ENCODE measurements at places on chromosomes 11 and 22.
A peak's percentile ranks its signal among the peaks of the same experiment; 100 is the strongest.

- DNase-seq: no peak
Measured at GRCh38 chr11:72336163-72336562, 92.2 kb upstream of the PHOX2A start.

- DNase-seq: no peak
Measured at GRCh38 chr11:116605543-116606459, 167.0 kb downstream of the BUD13 start.

GRCh38 chr11:23924226-23924625 is 572.6 kb upstream of the LUZP2 start:
- DNase-seq: no peak

GRCh38 chr11:116061322-116061721 is 557.1 kb upstream of the CADM1 start:
- DNase-seq: no peak

DNA sequence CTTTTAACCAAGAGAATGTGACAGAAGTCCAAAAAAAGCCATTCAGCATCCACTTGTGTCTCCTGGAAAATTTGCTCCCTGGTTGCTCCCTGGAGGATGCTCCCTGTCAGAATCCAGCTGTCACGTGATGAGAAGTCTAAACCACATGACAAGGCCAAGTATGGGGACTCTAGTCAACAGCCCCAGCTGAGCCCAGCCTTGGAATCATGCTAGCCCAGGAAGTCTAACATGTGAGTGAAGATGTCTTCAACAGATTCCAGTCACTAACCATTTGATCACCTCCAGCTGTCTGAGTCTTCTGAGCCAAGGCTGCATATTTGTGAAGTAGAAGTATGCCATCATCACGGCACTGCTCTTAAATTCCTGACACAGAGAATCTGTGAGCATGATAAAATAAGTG is 4.2 kb downstream of the OR56B4 start:
- no peak for DNase-seq

- no peak for DNase-seq
Measured at GRCh38 chr11:57936050-57936418, 87.6 kb upstream of the OR9Q1 start.

GRCh38 chr11:15841931-15842740 is 514.2 kb downstream of the SOX6 start:
- no peak for DNase-seq

- DNase-seq: no peak
Measured at GRCh38 chr11:57097149-57097548, 84.6 kb upstream of the LRRC55 start.

GRCh38 chr11:95680169-95680929 is 109.2 kb downstream of the FAM76B start:
- DNase-seq: no peak

- DNase-seq: no peak
Measured at GRCh38 chr11:65067446-65067845, 9.1 kb upstream of the NAALADL1 start.

DNA sequence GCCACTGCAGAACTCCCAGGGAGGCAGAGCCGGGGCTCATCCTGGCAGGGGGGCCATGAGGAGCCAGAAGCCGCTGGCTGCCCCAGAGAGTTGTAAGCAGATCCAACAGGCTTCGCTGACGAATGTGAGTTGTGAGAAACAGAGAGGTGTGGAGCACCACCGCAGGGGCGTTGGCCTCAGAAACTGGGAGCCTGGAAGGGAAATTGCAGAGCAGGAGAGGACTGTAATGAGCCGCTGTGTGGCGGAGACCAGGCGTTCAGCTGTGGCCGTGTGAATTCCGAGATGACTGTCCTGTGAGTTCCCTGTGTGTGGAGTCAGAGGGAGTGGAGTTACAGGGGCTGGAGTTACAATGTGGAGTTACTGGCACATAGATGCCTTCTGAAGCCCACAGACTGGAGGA is 27.7 kb upstream of the ETS1 start:
- no peak for DNase-seq

DNA sequence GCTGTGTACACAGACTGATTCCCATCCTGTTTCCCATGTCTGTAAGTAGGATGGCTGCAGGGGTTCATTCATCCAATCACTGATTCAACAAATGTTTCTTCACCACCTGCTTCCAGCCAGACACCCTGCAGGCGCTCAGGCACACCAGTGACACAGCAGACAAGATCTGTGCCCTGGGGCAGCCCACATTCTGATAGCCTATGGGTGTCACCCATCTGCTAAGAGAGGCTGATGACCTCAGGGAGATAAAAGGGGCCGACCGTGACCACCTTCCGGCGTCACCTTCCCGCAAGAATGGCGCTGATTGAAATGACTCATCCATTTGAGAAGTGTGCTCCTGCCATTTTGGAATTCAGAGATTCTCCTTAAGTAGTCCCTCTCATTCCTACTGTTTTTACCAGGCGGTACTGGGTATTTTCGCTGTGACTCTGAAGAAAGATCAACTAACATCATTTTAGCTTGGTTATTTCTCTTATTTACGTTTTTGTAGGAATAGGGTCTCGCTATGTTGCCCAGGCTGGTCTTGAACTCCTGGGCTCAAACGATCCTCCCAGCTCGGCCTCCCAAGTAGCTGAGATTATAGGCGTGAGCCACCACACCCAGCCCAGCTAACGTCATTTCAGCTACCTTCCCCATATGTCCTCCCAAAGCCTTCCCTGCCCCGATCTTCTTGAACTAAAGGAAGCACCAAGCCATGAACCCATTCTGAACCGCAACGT is 73.2 kb upstream of the BID start:
- peak; percentile 69 for DNase-seq

DNA sequence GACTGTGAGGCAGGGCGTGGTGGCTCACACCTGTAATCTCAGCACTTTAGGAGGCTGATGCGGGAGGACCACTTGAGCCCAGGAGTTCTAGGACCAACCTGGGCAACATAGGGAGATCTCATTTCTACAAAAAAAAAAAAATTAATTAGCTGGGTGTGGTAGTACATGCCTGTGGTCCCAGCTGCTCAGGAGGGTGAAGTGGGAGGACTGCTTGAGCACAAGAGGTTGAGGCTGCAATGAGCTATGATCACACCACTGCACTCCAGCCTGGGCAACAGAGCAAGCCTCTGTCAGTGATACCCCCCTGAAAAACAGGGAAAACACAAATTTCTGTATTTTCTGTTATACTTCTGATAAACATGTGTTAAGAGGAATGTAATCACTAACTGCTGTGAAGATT is 57.8 kb upstream of the ARHGAP32 start:
- DNase-seq: no peak

GRCh38 chr11:71420455-71421241 is 27.5 kb downstream of the DHCR7 start:
- no peak for DNase-seq
